Ovary (tissue), 10 donors: ENCODE measurements at places on chromosomes 3 and 15.

DNA sequence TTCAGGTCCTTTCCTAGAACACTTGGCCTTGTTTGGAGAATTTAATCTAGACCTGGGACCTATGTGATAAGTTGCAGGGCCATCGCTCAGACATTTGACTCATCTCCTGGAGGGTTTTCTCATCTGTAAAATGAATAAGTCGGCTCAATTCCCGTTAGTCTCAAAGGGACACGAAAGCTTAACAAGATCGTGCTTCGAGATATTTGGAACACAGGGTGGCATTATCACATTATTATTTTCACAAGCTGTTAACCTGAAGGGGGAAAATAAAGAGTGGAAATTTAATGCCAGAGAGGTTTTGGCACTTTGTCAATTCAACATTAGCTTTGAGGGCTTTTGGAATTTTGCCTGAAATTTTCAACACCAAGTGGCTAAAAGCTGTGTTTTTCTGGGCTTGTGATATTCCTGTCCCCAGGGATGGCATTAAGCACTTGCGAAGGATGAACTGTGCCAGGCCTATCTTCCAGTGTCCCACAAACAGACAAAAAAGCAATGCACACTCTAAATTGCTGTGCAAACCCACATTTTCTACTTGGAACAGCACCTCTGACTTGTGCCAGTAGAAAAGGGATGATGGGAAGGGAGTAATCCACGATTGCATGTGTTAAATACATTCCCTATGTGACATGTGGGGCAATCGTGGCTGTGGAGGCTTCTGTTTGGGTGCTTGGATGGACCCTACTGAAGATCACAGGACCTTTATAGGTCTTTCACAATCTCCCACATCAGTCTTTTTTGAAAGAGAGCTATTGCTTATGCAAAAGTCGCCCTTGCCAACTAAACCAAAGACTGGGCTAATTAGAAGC lies 478.7 kb downstream of the MFSD1 start:
- no peak for DNase-seq

DNA sequence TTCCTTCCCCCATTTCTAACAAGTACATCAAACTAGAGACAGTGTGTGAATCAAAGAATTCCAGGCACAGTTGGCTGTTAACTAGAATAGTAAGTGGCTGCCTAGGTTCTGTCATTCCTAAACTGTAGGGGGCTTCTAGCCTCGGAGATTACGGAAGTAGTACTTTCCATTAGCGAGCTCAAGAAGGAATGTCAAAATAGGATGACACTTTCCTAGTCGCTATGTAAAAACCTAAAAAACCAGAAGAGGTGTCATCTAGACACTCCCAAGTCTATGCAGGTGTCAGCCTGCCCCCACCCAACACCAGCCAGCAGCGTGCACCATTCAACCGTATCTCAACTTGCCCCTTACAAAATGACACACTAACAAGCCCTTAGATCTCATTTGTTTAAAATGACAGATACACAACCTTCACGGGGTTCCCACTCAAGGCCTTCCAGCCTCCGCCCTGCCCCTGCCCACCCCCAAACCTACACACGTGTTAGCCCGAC lies 874 bp downstream of the INO80 start:
- no peak for DNase-seq

GRCh38 chr15:27427276-27427675 lies 456.3 kb downstream of the GABRG3 start:
- DNase-seq, result no peak

- no peak for DNase-seq
Measured at GRCh38 chr3:189488241-189488767, 142.9 kb upstream of the TP63 start.

DNA sequence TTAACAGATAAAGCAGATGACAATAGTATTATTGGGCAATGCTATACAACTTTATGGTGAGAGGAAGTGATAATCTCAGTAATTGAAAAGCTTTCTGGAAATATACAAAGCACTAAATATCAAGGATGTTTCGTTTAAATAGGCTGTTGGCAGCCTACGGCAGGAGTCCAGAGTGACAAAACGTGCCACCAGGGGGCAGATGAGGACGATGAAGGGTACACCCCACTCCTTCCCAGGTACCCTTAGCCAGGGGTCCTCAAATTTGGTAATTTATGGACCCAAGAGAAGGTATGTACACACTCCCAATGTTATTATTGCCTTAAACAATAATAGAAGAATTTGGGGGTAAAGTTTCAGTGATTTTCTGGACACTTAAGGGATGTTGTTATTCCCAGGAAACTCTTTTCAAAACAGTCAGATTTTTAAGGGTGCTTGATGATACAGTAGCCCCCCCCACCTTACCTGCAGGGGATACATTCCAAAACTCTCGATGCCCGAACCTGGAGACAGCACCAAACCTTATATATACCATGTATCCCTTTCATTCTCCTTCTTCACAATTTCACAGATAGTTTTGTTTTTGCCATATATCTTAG lies 1.4 kb upstream of the MAGEL2 start:
- DNase-seq, result peak; percentile 40

DNA sequence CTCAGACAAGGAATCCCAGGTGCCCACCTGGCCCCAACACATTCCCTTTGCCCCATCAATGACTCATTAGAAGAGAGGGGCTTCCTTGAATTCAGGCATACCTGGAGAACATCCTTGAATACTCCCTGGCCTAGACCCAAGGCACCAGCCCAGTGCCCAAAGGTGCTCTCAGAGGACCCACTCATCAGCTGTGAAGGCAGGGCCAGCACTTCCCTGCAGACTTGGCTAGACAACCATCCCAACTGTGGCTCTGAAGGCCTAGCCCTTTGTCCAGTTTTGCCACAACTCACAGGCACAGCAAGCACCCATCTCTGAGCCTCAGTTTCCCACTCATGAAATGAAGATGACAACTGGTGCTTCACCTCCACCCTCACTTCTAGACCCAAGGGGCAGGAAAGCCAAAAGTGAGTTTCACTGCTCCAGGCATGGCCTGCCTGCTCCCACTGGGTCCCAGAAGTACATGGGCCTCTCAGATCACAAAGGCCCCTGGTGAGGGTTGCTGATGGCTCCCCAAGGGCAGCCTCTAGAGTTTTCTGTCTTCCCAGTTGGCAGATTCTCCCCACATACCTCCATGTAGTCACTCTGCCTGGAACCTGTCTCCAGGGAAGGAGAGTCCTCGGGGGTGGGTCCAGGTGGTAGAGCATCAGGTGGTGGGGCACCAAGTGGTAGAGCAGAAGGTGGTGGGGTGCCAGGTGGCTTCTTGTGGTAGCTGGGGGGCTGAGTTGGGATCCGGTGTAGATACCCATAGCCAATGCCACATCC lies 7.5 kb downstream of the GORASP1 start:
- no peak for DNase-seq

GRCh38 chr3:40172560-40172959 lies 136.9 kb upstream of the EIF1B start:
- no peak for DNase-seq

DNA sequence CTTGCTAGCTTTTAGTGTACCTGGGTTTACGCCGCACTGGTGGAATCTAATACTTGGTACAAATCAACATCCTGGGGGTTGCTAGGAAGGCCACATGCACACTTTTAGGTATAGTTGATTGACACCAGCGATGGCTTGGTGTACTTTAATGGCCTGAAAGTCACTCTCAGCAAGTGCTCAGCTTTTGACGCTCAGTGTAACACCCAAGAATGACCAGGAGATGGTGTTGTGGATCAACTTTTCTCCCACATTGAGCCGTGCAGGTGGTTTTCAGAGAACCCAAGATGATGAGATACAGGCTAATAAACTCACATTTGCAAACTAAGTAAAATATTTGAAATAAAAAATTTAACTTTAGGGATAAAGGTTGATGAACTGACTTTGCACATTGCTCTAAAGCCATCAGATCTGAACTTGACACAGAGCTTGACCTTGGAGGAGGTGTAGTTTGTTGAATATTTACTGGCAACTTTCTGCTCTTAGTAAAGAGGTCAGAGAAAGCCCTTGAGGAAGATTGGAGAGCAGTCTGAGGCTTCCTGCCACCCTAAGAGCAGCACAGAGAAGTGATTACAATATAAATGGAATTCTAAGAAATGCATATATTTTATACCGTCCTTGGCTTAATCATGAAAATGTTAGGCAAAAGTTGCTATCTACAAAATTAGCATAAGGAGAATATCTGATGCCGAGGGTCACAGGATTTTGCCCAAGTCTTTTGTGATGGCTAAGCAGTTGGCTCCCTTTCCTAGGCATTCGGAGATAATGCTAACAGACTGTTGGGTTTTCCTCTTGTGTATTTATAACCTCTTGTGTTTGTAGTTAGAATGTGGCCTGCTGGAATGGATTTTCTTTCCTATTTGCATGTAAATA lies 143.4 kb upstream of the RASGRP1 start:
- peak; percentile 42 for DNase-seq
